ENCODE measurements at places on chromosomes 2 and 18.

DNA sequence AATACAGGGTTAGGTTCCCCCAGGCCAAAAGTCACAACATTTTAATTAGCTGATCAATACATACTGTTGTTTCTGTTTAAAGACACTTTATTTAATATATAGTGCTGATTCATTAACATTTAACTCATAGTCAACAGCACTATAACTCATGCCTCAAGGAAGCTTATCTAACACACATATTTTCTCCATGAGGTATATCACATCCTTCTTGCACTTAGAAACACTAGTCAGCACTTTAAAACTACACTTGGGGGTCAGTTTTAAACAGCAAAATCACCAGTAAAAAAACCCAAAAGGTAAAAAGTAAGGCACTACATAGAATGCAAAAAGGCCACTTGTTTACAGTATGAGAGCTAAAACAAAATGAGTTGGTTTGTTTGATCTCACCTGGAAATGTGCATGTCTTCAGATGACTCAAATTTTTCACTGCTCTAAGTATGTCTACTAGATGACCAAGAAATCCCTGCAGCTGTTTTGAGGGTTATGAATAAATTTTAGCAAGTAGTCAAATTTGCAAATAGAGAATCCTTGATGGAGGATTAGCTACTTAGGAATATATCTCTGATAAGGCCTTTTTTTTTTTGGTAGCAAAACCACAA lies 54.1 kb upstream of the EPB41L5 start:
- DNase-seq = no peak

DNA sequence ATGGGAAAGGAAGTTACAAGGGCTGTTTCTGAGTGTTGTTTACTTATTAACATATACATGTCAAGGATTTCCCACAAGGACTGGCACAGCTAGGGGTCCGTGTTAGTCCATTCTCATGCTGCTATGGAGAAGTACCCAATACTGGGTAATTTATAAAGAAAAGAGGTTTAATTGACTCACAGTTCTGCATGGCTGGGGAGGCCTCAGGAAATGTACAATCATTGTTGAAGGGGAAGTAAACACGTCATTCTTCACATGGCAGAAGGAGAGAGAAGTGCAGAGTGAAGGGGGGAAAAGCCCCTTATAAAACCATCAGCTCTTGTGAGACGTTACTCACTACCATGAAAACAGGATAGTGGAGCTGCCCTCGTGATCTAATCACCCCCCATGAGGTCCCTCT lies 128.9 kb upstream of the CELF4 start:
- no peak for DNase-seq

GRCh38 chr2:16093639-16094529 lies 153.5 kb downstream of the MYCN start:
- no peak for DNase-seq

DNA sequence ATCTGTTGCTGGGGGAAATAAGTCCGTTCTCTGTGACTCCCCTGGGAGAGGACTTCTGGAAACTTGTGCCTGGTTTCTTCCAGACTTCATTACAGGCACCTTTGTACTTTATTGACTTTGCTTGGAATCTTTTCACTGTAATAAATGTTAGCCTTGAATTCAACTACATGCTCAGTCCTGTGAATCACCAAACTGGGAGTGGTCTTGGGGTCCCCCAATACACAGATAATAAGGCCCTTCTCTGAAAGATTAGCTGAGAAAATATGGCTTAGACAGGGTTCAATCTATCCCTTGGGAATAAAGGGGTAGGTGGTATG lies 48.7 kb upstream of the KIDINS220 start:
- no peak for DNase-seq

Data from smooth muscle cell of the brain vasculature (primary cell).